ENCODE measurements at places on chromosomes 7 and 10. TPM values are rescaled to one million over a fixed set of nuclear protein-coding genes. Genes with fewer than 3 reads are reported as not detected.
A peak's percentile ranks its signal among the peaks of the same experiment; 100 is the strongest.

DNA sequence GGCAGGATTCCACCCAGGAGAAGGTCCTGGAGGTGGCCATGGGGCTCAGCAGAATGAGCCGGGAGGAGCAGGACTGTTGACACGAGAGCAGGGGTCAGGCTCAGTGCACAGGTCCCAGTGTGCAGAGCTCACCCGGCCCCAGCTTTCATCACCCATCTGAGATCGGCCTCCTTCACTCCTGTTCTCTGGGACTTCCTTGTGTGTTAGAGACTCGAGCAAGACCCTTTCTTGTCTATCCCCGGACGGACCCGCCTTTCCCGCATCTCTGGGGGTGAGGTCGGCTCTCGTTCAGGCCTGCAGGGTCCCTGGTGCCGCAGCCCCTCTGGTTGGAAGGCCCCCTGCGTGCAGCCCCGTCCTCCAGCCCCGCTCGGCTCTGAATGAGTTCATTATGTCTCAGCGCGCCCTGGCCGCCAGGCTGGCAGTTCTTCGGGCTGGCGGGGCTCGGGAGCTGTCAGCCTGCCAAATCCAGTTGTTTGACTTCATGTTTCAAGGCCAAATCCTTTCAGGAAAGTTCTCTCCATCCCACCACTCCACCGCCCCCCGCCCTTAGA is 127.9 kb downstream of the LHPP start:
- DNase-seq = no peak

The ODAD2 gene
- not detected for total RNA-seq

GRCh38 chr7:137703291-137704010 is 143.3 kb downstream of the DGKI start:
- DNase-seq = no peak

The ECHDC3 gene
- total RNA-seq = 0.16 TPM

The MRLN gene
- not detected for total RNA-seq

DNA sequence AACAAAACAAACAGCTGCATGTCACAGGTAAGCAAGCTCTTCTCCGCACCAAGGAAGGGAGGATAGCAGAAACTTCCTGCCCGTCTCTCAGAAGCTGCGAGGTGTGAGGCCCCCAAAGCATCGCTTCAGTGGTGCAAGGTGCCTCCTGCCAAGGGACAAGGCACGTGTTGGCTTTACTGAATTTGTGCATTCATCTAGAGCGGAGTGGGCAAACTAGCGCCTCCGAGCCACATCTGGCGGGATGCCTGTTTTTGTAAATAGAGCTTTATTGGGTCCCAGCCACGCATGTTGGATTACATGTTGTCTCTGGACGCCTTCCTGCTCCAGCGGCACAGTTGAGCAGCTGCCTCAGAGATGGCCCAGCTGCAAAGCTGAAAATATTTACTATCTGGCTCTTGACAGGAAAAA is 27.7 kb downstream of the PHYH start:
- no peak for DNase-seq

GRCh38 chr7:28516390-28517172 is 104.3 kb downstream of the CREB5 start:
- DNase-seq = no peak

DNA sequence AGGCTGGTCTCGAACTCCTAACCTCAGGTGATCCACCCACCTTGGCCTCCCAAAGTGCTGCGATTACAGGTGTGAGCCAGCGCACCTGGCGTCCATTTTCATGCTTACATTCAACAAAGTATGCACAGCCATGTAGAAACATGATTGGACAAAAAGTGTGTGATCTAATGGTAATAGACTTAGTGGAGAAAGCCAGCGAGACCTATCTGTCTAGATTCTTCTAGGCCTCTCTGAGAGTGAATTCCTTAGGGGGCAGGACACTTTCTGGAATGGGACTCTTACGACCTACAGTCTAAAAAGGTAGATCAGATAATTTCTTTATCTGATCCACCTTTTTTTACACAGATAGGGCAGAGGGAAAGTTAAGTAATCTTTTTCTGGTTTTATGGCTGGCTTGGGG is 46.3 kb upstream of the SDK1 start:
- no peak for DNase-seq

DNA sequence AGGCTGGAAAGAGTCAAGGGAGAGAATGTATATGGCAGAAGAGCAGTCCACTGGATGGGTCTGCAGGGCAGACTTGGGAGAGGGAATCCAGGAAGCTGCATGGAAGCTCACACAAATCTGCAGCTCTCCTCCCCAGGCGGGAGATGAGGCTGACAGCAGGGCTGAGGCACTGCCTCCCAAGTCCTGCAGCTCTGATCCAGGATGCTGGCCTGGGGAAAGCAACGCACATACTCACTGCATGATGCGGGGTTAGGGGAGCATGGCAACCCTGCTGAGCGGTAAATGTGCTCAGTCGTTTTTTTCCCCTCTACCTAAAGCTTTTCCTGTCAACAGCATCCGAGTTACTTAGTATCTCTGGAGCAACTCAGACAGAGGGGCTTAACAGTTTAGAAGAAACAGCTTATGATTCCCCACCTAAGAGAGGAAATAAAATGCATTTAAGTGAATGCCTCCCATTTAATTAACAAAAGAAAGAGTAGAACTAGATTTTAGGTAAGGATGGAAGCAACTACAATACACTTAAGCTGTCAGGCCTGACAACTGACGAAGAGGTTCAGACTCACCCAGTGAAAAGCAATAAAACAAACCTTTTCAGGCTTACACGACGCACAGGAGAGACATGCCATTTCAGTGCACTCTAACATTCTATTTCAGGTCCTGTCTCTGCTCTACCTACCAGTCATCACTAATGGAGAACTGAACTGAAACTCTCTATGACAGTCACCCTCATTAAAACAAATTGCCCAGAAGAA is 37.0 kb downstream of the CHCHD3 start:
- DNase-seq = no peak

The ITPRID1 gene
- total RNA-seq = not detected

DNA sequence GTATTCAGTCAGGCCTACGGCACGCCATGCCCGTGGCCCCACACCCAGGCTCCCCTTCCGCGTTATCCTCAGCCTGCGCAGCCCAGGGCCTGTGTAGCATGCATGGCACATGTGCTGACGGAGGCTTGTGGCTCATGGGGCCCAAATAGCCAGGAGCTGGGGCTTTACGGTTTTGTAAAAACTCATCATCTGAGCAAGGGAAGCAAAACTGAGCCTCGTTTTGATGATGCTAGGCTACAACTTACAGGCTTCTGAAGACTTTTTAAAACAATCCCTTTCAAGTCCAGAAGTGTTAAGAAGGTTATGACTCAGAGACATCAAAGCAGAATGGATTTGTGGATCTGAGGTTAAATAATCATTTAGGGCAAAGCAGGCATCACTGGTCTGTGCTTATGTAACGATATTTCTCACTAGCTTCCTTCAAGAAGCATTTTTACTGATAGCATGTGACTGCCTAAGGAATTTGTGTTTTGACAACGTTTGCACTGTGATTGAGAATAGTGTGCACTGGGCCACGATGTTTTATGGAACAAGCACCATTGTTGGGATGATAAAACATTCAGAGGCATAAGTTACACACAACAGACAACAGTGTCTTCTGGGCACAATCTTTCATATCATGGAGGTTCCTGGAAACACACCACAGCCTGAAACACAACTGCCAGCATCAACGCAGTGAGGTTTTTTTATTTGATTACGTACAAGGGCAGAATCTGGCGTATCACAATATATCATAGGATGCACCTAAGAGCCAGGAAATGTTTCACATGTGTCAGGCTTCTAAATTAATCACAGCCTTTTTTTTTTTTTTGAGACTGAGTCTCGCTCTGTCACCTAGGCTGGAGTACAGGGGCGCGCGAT is 274.3 kb downstream of the CCDC3 start:
- no peak for DNase-seq

DNA sequence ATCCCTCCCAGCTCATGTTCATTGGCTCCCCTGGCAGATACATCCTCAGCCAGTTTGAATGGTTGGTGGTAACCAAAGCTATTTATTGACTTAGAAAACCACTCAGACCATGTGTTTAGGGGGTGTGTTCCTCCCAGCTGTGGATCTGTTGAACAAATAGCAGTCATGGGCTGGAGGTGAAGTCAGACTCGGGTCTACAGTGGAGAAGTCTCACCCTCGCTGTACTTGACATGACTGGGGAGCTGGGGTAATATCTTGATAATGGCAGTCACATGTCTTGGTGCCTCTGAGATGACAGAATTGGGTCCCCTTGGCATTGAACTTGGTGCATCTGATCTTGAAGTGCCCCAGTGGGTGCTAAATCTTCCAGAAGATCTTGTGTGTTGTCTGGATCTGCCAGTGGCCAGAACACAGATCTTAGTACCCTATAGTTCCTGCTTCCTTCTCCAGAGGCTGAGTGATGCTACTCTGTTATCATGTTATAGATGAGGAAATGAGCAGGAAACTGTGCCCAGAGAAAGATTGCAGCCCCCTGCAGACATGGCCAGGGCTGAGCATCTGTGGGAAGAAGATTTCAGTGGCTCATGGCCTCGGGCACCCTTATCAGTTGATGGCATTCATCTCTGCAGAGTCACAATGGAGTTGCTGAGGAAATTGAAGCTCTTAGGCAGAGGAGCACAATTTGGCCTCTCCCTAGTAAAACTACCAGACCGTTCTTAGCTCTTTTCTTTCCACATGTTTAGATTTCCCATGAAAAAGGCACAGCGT is 50.4 kb downstream of the ADRA2A start:
- peak; percentile 22 for DNase-seq

The GJD4 gene
- not detected for total RNA-seq

DNA sequence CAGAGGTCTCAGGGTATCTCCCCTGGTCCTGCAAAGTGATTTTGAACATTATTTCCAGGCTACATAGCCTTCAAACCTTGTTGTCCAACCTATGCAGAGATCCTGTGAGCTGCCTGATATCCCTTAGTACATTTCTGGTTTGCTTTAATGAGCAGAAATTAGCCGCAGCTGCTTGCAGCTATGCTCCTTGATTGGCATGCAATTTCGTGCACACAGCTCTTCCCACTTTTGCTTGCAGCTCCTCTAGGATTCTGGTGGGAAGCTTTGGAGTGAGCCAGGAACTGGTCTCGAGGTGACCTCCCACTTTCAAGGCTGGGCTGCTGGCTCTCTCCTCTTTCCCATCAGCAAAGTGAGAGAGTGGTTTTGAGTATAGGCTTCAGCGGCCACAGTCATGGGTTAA is 45.8 kb downstream of the OAT start:
- DNase-seq = no peak

Measured in activated CD8-positive, alpha-beta memory T cell treated with anti-CD3 and anti-CD28 coated beads, Interleukin-2, amount 10 ng/mL, durations not matched to agents 7 days and 5 days (primary cell).